IMR-90 (cell line): ENCODE measurements at places on chromosomes 5 and 9.

- DNase-seq = no peak
These were observed 124.7 kb downstream of the ALDH1A1 start for GRCh38 chr9:72827950-72828731.

GRCh38 chr9:14560194-14560593 lies 133.0 kb downstream of the ZDHHC21 start:
- DNase-seq = no peak

DNA sequence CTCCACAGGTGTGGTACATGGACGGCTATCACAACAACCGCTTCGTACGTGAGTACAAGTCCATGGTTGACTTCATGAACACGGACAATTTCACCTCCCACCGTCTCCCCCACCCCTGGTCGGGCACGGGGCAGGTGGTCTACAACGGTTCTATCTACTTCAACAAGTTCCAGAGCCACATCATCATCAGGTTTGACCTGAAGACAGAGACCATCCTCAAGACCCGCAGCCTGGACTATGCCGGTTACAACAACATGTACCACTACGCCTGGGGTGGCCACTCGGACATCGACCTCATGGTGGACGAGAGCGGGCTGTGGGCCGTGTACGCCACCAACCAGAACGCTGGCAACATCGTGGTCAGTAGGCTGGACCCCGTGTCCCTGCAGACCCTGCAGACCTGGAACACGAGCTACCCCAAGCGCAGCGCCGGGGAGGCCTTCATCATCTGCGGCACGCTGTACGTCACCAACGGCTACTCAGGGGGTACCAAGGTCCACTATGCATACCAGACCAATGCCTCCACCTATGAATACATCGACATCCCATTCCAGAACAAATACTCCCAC lies 32.1 kb downstream of the OLFM1 start:
- DNase-seq = no peak

- DNase-seq = no peak
These were observed 254.1 kb downstream of the PJA2 start for GRCh38 chr5:109155625-109156024.

- DNase-seq = no peak
These were observed 49.6 kb upstream of the TEK start for GRCh38 chr9:27059412-27059811.

GRCh38 chr5:891837-892393 lies 686 bp downstream of the BRD9 start:
- DNase-seq = peak; percentile 17

DNA sequence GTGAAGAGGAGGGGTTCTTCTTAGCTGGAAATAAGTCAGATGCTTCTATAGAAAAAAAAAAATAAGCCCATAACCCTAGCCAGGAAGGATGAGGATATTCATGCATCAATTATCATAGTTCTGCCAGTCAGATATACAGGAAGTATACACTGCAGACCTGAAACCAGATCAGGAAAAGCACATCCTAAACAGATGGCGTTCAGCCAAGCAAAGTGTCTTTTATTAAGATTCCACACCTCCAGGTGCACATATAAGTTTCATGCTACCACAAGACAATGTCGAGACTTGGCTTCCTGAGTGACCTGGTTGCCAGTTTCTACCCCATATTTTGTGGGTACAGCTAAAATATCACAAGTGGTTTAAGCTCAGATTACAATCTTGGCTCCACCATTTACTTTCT lies 108.3 kb downstream of the CETN3 start:
- DNase-seq = no peak
